ENCODE measurements at places on chromosomes 11 and 22.

DNA sequence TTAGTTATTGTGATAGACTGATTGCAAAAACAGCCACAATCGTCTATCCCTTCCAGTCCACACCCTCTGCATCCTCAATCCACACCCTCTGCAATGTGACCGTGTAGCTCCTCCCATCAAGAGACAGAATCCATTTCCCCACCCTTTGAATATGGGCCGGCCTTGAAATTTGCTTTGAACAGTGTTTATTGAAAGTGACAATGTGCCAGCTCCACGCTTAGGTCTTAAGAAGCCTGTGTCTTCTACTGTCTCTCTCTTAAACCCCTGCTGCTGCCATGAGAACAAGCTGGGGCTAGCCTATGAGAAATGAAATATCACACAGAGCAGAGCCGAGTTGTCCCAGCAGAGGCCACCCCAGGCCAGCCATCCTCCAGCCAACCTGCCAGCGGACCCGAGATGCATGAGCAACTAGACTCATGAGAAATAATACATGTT lies 22.3 kb upstream of the MICAL2 start:
- no peak for DNase-seq

DNA sequence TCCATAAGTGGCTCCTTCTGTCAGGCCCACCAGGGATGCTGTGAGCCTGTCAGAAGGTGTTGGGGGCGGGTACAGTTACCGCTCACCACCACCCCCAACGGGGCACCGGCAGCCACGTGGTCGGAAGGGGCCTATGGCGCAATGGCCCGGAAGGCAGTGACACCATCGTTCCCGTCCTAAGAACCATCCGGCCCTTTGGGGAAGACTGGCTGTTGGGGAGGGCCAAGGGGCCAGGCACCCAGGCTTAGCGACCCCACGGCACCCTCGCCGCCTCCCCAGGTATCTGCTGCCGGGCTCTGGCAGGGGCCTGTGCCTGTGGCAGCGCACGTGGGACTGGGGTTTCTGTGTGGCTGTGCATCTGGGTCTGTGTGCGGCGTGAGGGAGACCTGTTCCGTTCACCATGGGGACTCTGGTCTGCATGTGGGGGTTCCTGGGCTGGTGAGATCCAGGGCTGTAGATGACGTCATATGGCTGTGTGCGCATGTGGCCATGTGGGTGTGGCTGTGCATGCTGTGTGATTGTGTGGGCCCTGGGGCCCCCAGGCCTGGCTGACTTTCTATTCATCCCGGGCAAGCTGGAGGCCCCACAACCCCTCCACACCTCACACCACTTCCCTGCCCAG lies 717 bp downstream of the OSM start:
- DNase-seq = peak; percentile 86

GRCh38 chr11:13358596-13359270 lies 81.1 kb downstream of the BMAL1 start:
- no peak for DNase-seq

GRCh38 chr11:31816468-31817053 lies 5.4 kb upstream of the PAX6 start:
- DNase-seq = no peak

DNA sequence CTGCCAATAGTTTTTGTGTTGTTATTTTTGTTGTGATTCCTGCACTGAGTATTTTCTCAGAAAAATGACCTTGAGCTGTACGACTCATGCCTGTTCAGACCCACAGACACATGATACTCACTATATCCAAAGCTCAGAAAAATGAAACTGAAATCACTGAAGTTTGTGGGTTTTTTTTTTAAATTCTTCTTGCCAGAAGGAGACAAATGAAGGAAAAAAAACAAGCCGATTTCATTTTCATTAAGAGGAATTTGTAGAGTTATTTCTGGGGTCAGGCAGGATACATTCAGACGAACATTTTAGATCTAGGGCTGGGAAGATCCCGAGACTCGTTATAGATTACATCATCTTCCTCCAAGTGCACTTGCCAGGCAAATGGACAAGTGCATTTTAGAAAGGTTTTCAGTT lies 60.4 kb downstream of the BMAL1 start:
- DNase-seq = no peak

- DNase-seq = no peak
Measured at GRCh38 chr11:32451808-32452207, 16.5 kb upstream of the WT1 start.

DNA sequence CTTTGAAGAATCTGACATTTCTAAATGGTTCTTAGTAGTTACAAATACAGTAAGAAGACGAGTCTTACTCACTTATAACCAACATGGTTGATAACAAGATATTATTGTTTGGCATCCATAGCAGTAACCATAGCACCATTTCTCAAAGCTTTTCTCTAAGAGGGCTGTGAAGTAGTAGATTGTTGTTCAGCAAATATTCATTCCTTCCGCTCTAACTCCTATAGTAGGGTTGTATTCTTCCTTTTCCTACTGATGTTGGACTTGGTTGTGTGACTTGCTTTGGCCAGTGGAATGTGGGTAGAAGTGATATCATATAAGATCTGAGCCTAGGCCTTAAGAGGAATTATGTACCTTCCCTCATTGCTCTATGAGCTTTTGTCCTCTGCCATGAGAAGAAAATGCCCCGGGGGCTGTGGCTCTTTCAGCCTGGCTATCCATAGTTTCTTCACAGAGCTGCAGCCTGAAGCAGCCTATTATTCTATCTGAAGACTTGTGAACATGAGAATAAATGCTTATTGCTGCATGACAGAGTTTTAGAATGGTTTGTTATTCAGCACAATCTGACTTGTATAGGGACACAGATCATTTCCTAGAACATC lies 28.9 kb upstream of the ZBED5 start:
- no peak for DNase-seq

DNA sequence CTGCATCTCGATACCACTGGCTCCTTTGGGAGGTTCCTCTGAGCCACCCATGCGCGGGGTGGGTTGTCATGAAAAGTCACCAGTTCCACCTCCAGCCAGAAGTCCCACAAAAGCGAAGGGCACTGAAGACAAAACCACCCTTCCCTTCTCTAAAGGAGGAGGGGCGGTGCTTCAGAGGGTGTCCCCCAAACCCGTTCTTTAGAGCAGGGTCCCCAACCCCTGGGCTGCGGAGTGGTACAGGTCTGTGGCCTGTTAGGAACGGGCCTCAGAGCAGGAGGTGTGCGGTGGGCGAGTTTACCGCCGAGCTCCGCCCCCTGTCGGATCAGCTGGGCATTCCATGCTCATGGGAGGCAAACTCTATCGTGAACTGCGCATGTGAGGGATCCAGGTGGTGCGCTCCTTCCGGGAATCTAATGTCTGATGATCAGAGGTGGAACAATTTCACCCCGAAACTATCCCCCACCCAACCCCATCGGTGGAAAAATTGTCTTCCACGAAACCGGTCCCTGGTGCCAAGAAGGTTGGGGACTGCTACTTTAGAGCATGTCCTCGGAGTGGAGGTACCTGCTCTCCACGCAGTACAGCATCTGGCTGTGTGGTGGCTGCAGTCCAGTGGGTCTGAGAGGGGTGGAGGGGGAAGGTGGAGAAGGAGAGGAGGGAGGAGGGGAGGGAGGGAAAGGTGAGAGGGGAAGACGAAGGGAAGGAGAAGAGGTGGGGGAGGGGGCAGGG lies 72.9 kb upstream of the SEPTIN5 start:
- DNase-seq = no peak

GRCh38 chr11:13207665-13208594 lies 69.7 kb upstream of the BMAL1 start:
- DNase-seq = peak; percentile 25

- DNase-seq = no peak
Measured at GRCh38 chr11:80698637-80699036, 1257.8 kb upstream of the TENM4 start.

GRCh38 chr11:118889797-118890196 lies 6.1 kb downstream of the CXCR5 start:
- DNase-seq = no peak

DNA sequence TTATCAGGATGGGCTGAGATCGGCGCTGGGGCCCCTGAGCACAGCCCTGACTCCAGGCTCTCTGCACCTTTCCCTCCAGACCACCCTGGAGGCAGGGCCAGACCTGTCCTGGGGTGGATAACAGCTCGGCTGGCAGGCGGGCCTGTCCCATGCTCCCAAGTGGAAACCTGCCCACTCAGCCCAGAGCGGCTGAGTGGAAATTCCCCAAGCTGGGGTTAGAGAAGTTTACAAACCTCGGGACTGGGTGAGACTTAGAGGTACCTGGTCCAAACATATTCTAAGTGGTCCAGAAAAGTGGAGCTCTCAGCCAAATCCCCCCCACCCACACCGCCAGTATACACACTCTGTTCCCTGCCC lies 4.8 kb upstream of the FXYD2 start:
- no peak for DNase-seq

DNA sequence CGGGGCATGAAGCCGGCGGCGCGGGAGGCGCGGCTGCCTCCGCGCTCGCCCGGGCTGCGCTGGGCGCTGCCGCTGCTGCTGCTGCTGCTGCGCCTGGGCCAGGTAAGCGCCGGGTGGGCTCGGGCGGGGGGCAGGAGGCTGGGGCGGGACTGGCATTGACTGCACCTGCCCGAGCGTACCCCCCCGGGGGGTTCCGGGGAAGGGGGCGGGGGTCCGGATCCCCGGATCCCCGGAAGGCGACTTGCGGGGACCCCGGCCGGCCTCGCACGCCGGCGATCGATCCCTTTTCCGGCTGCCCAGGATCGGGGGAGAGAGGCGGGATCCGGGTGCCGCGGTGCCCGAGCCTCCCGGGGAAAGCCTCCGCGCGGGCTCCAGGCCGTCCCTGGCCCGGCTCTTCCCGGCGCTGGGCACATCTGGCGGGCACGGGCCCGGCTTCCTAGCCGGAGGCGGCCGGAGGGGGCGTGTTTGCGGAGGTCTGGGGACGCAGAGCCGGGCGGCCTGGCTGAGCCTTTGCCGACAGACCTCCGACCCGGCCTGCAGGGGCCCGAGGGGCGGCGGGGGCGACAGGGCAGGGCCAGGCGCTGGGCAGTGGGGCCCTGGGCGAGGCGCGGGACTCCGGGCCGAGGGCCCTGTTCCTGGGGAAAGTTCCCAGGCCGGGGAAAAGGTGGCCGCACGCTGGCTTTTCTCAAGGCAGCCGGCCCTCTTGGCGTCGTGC lies 705 bp downstream of the PTPRJ start:
- no peak for DNase-seq

- DNase-seq = no peak
Measured at GRCh38 chr11:11476971-11477645, 124.1 kb upstream of the CSNK2A3 start.

GRCh38 chr22:36285545-36285944 lies 32.6 kb downstream of the APOL1 start:
- DNase-seq = no peak

DNA sequence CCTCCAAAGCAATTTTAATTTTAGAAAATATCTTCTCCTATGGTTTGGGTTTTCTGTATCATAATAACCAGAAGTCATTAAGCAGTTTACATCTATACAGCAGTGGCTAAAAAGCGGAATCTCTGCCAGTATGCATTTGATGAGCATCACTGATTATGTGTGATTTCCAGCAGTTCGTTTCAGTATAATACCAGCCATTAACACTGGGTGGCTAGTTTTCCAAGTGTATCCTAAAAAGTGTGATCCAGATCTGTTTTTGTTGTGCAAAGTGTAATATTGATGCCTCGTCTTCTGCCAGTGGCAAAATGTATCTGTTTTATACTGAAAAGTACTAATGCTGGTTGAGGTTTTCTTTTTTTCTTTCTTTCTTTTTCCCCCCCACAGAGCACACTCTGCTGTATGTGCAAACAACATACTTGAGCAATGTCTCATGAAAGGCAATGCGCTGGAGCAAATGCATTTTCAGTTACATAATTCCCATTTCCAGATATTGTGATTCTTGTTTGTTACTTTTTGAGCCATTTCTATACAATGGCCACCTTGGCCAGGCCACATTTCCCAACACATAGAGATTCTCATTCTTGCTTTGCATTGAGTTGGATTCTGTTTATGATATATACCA lies 64.2 kb downstream of the SLC36A4 start:
- DNase-seq = no peak

GRCh38 chr11:17697175-17697949 lies 22.0 kb upstream of the MYOD1 start:
- DNase-seq = no peak

DNA sequence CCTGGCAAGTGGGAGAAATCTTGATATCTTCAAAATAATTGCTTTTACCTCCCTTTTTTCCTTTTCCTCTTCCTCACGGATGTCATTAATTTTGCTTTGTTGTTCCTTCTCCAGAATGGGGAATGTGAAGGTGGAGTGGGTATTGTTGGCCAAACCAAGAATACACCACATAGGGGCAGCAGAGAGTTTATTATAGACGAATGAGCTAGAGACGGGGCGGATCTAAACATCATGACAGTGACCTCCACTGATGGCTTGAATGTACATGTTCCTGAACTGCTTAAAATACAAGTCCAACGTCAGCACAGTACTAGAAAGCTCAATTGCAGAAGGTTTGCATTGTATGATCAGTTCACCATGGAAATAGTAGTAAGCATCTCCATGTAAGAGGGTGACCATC lies 122.3 kb upstream of the SNX19 start:
- no peak for DNase-seq

Data from naive thymus-derived CD4-positive, alpha-beta T cell (primary cell).